Fibroblast of the aortic adventitia (primary cell): ENCODE measurements at places on chromosomes 5 and 9. TPM values are rescaled to one million over a fixed set of nuclear protein-coding genes. Genes with fewer than 3 reads are reported as not detected.

C7 gene
- total RNA-seq, result 2.4 and 762 TPM in 2 replicates

GRCh38 chr5:163612358-163613149 lies 107.1 kb downstream of the MAT2B start:
- DNase-seq, result no peak

DNA sequence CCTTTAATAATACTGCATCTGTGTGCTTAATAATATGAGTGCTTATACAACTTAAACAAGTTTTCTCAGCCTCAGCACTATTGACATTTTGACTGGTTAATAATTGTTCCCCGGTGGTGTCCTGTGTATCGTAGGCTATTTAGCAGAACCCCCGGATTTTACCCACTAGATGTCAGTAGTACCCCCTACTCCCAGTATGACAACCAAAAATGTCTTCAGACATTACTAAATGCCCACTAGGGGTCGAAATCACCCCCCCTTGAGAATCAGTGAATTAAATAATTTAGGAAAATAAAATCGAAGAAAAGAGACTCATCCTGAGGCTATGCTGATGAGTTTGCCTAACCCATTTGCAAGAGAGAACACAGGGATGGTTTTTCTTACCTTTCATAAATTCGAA lies 166.3 kb downstream of the ATP10B start:
- DNase-seq, result no peak

GRCh38 chr5:16975950-16976624 lies 40.0 kb upstream of the MYO10 start:
- peak; percentile 58 for DNase-seq

GRCh38 chr9:70205366-70206020 lies 53.3 kb upstream of the SMC5 start:
- DNase-seq, result no peak

CCDC187 gene
- total RNA-seq, result under 0.01 TPM in 1 of 2 replicates, not detected in the other

DNA sequence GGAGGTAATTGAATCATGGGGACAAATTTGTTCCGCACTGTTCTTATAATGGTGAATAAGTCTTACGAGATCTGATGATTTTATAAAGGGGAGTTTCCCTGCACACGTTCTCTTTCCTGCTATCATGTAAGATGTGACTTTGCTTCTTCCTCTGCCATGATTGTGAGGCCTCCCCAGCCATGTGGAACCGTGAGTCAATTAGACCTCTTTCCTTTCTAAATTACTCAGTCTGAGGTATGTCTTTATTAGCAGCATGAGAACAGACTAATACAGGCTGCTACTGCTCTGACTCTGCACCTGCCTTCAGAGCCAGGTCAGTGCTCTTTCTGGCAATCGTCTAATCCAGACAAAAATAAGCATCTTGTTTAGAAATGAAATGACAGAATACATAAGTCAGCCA lies 479.2 kb upstream of the TUSC1 start:
- no peak for DNase-seq

TMEM174 gene
- total RNA-seq, result not detected in 2 replicates

- no peak for DNase-seq
Observed at GRCh38 chr9:110131499-110131898, 76.5 kb downstream of the C9orf152 start.

- DNase-seq, result peak; percentile 44
Observed at GRCh38 chr9:133144142-133144903, 19.4 kb downstream of the GBGT1 start.

GRCh38 chr5:124888050-124888506 lies 141.6 kb upstream of the ZNF608 start:
- no peak for DNase-seq

DNA sequence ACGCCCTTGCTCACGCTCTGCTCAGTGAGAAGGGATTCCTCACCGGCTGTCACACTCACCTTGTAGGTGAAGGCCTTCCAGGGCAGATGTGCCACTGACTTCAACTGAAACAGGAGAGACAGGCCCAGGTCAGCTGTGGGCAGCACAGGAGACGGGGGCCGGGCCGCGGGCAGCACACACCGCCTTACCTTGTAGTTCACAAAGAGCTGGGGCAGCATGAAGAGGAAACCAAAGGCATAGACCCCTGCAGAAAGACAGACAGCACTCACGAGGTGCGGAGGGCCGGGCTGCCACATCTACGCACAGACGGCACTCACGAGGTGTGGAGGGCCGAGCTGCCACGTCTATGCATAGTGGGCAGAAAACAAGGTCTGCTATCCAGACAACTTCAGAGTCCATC lies 23.3 kb downstream of the CLPTM1L start:
- DNase-seq, result no peak

GRCh38 chr5:9707732-9708462 lies 77.7 kb upstream of the TAS2R1 start:
- DNase-seq, result no peak

DNA sequence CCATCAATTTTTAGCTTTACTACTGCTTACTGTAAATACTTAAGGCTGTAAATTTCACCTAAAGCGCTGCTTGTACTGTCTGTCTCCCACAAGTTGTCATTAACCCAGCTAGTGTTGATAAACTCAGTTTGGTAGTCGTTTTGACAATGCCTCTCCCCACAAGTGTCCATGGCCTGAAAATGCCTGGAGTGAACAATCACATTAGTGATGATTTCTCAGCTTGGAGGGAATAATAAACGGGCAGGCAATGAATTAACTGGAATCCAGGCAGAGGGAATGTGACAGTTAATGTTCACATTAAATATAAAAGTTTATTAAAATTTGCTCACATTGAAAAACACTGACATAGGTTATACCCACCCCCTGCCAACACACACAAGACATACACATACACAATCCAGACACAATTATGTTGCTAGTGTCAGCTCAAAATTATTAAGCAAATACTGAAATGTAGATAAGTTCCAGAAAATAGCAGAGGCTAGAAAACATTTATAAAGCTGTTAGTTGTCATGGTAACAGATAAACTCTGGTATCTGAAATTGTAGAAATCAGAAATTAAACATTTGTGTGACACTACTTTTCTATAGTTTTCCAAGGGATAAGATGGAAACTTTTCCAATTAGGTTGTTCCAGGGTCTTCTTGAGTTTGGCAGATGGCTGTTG lies 341.9 kb downstream of the DIRAS2 start:
- DNase-seq, result no peak

GRCh38 chr5:139513852-139514485 lies 31.4 kb upstream of the STING1 start:
- no peak for DNase-seq

- DNase-seq, result no peak
Observed at GRCh38 chr9:14957109-14957508, 46.9 kb upstream of the FREM1 start.

DNA sequence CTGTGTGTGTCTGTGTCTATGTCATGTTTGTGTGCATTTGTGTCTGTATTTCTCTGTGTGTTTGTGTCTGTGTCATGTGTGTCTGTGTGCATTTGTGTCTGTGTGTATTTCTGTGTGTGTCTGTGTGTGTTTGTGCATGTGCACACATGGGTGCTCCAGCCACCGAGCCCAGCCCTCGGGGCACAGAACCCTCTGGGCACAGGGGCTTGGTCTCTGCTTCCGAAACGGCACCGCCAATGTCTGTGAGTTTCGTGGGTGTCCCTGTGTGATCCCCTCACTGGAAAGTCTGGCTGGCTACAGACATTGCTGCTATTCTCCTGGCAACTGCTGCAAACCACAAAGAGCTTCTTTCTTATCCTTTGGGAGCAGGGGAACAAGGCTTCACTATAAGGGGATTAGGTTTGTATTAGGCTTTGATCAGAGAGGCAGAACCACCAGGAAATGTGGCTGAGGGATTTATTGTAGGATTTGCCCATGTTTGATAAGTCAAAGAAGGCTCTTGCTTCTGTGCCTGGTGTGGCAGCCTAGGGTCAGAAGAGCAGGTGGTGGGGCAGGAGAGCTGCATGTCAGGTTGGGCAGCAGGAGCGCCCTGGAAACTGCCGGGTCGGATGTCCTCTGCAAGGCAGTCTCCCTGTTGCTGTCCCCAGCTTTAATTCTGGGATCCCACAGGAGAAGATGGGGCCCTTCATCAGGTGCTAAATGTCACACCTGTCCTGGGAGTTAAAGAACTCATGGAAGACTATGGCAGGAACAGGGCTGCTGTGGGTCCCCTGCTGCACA lies 39.6 kb upstream of the FCN1 start:
- no peak for DNase-seq

RALGPS1 gene
- total RNA-seq, result 2.4 and 2.9 TPM in 2 replicates

OLFM1 gene
- total RNA-seq, result 0.81 and 1.5 TPM in 2 replicates

- DNase-seq, result no peak
Observed at GRCh38 chr5:117487556-117487955, 912.9 kb upstream of the SEMA6A start.

DNA sequence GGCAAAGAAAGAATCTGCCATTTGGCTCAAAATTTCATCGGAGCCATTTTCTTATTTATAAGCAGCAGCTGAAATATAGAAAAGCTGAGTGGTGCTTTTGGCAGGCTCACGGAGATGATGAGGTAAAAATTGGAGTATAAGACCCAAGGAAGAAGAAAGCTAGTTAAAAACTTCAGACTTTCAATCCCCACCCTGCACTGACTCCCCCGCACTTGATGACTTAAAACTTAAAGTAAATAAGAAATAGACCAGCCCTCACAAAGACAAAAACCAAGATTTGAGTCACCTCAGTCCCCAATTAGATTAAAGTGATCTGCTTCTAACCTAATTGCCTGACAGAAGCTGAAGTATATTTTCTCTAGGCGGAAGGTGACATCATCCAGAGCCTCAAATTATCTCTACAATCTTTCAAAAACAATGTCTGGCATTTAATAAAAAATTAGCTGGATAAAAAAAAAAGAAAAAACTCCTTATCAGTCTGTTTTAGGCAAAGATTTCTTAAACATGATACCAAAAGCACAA lies 124.0 kb upstream of the PJA2 start:
- DNase-seq, result peak; percentile 37

- no peak for DNase-seq
Observed at GRCh38 chr5:45697201-45697600, 1.0 kb upstream of the HCN1 start.

- DNase-seq, result no peak
Observed at GRCh38 chr9:30630459-30630858, 1754.0 kb upstream of the ACO1 start.

NINJ1 gene
- 1.9 and 14.6 TPM in 2 replicates for total RNA-seq

AKNA gene
- total RNA-seq, result 9.9 and 22.3 TPM in 2 replicates

DNA sequence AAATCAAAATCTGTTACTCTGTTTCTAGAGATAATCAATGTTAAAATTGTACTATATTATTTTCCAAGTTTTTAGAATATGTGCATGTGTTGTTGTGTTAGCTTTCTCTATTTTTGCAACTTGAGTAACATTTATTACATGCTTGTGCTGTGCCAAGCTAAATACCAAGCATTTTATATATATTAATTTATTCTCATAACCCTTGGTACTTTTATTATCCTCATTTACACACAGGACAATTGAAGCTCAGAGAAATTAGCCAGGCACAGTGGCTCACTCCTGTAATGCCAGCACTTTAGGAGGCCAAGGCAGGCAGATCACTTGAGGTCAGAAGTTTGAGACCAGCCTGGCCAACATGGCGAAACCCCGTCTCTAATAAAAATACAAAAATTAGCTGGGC lies 254.0 kb upstream of the DMRT1 start:
- DNase-seq, result no peak

GRCh38 chr5:23105021-23105420 lies 251.9 kb upstream of the CDH12 start:
- no peak for DNase-seq

ANKRD55 gene
- total RNA-seq, result 0.57 TPM in 1 of 2 replicates, not detected in the other

GRCh38 chr5:133642153-133642722 lies 29.9 kb upstream of the FSTL4 start:
- DNase-seq, result no peak

DMRT3 gene
- not detected in 2 replicates for total RNA-seq

- DNase-seq, result peak; percentile 54
Observed at GRCh38 chr9:72382405-72382804, 17.4 kb upstream of the ZFAND5 start.

DNA sequence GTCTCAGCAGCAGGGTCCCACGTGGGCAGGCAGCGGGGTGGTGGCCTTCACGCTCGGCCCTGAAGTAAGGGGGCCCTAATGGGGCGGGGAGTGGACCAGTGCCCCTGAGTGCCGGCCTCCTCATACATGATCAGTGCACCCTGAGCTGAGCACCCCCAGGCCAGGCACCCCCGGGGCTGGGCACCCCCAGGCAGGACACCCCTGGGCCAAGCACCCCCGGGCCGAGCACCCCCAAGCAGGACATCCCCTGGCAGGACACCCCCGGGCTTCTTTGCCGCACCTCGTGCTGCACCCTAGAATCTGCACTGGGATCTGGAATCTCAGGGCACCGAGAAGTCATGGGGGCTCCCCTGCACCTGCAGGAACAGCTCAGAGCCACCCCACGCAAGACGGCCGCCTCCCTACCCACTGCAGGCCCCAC lies 51.4 kb downstream of the EXD3 start:
- no peak for DNase-seq

POLR3G gene
- total RNA-seq, result 6.7 and 20.6 TPM in 2 replicates

DNA sequence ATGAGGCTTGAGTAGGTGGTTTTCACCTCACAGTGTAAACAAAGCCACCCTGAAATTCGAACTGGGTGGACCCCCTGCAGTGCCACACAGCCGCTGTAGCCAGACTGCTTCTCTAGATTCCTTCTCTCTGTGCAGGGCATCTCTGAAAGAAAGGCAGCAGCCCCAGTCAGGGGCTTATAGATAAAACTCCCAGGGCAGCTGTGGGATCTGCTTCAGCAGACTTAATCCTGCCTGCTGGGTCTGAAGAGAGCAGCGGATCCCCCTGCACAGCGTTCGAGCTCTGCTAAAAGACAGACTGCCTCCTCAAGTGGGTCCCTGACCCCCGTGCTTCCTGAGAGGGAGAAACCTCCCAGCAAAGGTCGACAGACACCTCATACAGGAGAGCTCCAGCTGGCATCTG lies 71.4 kb downstream of the CARTPT start:
- DNase-seq, result no peak

- DNase-seq, result no peak
Observed at GRCh38 chr9:137804908-137805630, 72.5 kb upstream of the CACNA1B start.

GRCh38 chr5:141637123-141637766 lies 448 bp downstream of the RELL2 start:
- no peak for DNase-seq

DNA sequence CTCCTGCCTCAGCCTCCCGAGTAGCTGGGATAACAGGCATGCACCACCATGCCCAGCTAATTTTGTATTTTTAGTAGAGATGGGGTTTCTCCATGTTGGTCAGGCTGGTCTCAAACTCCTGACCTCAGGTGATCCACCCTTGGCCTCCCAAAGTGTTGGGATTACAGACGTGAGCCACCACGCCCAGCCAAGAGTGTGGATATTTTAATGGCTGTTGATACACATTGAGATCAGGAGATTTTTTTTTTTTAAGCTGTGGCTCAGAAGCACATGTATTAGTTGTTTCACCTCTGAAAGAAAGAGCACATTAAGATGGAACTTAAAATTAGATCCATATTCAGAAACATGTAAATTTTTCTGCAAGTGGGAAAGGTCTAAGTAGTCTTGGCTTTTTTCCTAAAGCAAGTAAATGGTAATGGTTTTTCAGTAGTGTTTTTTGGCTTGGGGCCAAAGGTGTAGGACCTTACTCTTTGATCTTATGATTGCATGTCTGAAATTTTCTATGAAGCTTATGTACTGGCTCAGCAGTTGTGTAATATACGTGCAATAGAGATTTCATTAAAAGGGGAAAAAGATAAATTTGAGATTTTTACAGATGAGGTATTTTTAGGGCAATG lies 9.9 kb downstream of the RBM27 start:
- DNase-seq, result peak; percentile 44
